ENCODE measurements at places on chromosomes 6 and 20.
A peak's percentile ranks its signal among the peaks of the same experiment; 100 is the strongest.

GRCh38 chr20:9270831-9271230, 201.9 kb downstream of the PLCB4 start:
- DNase-seq = no peak

DNA sequence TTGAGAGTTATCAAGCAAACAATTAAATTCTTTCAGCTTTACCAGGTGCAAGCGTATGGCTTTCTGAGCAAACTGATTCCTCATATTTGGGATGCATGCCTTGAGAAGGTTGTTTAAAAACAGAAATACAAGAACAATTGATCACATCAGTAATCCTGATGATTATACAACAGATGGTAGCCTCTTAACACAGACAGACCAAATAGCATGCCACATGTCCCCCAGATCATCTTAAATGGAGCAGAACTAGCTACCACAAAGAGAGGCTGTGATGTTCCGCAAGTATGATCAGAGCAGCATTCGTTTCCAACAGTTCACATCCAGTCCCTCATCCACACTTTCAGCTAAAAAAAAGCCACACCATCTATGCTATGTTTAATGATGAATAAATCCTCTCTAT, 246.2 kb upstream of the NRSN1 start:
- DNase-seq = no peak

DNA sequence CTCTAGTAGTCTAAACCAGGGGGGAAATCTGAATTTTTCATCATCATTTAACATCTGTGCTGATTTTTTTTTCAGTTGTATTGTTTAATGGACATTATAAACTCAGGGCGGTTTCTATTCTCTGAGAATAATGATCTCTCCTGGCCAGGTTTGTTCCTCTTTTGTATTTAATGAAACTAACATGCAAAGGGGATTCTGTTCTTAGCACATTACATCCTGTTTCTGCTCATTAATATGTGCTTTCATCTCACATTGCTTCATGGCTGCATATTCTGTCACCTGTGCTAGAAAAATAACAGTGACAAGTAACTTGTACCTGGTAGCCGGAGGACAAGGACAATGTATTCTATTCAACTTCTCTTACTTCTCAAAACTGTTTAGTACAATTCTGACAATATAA, 806 bp downstream of the HLA-DOB start:
- DNase-seq = no peak

DNA sequence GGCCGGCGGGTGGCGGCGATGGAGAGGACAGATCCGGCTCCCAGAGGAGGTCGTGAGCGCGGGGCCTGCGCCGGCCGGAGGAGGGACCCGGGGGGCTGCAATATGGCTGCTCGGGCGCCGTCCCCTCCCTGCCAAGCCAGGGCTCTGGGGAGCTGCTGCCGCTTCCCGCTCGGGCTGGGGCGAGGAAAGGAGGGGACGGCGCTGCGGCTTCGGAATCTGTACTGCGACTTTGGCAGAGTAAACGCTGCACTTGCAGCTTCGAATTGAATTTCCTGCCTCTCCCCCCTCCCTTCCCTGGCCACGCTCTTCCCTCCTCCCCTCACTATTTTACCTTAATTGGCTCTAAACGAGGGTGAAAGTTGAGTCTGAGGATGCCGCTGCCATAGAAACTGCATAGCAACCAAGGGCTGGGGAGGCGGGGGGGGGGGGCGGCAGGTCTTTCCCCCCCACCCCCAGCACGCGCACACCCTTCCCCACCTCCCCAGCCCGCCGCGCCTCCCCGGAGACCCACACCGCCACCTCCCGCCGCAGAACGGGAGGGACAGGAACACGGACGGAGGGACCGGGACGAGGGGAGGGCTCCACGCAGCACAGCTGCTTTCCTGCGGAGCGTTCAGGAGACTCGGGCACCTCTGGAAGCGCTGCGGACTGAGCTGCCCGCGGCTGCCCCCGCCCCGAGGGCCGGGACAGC, 93.9 kb downstream of the RNASET2 start:
- no peak for DNase-seq

- DNase-seq = no peak
Measured at GRCh38 chr6:18055714-18056382, 66.6 kb downstream of the NHLRC1 start.

DNA sequence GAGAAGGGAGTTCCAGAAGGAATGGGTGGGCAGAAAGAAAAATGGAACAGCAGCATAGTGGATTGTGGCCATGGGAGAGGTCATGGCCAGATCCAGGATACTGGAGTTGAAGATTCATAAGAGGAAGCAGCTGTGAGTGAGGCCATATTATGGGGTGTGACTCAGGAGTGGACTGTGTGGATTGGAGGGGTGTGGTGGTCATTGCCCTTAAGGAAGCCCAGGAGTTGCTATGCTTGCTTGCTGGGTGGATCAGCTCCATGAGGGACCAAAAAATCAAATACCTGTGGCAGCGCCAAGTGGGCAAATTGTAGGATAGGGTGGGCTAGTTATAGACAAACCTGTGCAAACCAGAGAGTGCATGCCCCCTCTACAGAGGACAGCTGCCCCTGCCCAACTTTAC, 18.3 kb downstream of the LRRC1 start:
- DNase-seq = no peak

- peak; percentile 76 for DNase-seq
Measured at GRCh38 chr6:117200067-117200466, 65.3 kb upstream of the VGLL2 start.

GRCh38 chr6:80446454-80447045, 340.1 kb downstream of the BCKDHB start:
- DNase-seq = no peak

DNA sequence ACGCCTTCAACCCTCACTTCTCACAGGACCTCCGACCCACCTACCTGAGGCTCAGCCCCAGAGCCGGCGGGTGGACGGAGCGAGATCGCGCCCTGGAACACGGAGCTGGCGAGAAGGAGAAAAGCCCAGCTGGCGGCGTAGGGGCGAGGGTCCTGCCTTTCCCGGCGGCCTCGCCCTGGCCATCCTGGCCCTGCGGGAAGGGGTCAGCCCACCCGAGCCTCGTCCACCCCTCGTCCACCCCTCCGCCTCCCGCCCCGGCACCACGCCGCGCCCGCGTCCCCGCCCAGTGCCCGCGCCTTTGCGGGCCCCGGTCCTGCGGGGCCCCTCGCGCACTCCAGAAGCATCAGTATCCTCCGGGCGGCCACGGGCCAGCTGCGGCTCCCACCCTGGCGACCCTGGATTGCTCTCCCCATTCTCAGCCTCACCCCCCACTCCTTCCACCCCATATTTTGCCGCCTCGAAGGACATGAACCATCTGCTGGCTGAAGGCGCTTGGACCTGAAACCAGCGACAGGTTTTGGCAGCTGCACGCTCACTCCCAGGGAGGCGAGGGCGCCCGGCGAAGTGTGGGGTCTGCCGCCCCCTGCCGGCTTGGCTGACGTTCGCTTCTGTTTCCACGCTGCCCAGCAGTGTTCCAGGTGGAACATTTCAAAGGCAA, 65.1 kb downstream of the PLG start:
- DNase-seq = peak; percentile 73

DNA sequence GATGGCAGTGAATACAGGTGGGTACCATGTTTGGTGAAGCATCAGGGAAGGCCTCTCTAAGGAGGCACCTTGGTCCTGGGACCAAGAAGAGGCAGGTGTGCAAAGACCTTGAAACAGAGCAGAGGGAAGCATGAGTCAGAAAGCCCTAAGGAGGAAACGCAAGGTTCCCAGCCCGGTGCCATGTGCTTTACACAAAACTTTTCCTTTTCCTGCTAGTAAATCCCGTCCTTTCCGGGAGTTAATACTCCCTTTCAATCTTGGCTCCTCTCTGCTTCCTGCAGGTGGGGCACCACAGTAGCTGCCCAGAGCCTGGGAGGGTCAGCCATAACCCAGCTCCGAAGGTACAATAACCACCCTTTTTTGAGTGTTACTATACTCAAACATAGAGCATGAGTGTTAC, 19.4 kb upstream of the SLC23A2 start:
- DNase-seq = no peak

DNA sequence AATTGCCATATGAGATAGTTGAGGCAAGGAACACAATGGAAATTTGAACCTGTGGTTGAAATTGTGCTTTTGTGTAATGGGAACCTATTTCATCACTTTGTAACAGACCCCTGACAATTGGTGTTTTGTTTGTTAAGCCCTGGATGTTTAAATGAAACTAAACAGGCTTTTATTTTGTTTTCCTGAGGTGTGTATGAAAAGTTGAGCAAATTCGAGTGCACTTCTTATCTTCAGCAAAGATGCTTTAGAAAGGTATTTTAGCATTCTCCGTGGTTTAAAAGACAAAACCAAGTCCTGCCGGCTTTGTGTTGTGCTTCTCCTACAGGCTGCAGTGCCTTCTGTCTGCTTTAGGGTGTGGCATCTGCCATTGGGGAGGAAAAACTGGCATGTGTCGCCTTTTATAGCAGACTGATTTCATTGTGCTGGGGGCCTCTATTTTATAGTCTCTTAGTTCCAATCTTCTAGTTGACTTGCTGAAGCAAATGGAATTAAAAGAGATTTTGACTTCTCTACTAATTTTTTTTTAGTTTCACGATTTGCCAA, 2.2 kb upstream of the ARID1B start:
- peak; percentile 54 for DNase-seq

DNA sequence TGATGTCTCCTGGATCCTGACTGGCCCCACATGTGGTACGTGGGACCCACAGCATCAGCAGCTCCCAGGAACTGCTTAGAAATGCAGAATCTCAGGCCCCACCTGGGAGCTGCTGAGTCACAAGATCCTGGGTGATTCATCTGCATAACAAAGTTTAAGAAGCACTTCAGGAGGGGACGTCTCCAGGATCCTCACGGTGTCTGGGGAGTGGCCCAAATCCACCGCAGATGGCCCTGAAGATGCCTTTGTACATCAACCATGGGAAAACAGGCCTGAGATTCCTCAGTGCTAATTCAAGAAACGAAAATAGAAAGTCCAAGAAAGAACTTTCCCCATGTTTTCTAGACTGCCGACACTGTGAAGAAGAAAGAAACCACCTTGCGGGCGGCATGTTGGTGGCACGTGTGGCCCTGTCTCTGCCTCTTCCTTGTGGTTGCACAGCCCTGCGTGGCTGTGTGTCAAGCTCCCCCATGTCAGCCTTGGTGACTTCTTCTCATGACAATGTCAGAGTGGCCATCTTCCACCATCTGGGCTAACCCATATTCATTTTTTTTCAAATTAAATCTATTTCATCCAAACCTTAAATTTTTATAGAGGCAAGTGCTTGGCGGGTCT, 26.1 kb downstream of the RRBP1 start:
- no peak for DNase-seq

DNA sequence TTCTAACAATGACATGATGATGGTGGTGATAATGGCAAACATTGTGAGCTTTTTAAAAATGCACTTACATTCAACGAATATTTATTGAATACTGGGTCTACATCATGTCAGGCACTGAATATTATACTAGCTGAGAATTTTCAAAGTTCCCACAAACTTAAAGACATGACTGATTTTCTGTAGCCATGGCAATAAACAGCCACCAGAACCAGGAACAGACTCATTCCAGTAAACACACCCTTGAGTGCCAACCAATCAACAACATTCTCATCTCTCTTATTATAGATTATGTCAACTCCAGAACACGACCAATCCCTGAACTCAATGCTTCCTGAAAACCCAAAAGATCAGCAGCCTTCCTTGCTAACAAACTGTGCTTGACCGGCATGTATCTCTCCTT, 212.4 kb upstream of the RUNX2 start:
- DNase-seq = no peak

- no peak for DNase-seq
Measured at GRCh38 chr6:168908887-168909286, 344.8 kb downstream of the THBS2 start.

- no peak for DNase-seq
Measured at GRCh38 chr6:4208158-4208557, 72.8 kb upstream of the ECI2 start.

GRCh38 chr20:5072756-5073659, 46.8 kb downstream of the PCNA start:
- DNase-seq = peak; percentile 91

- DNase-seq = no peak
Measured at GRCh38 chr20:10954137-10954840, 280.5 kb upstream of the JAG1 start.

GRCh38 chr6:3085074-3085473, 16.8 kb downstream of the RIPK1 start:
- DNase-seq = no peak

- no peak for DNase-seq
Measured at GRCh38 chr6:139028215-139028657, 309 bp upstream of the ABRACL start.

DNA sequence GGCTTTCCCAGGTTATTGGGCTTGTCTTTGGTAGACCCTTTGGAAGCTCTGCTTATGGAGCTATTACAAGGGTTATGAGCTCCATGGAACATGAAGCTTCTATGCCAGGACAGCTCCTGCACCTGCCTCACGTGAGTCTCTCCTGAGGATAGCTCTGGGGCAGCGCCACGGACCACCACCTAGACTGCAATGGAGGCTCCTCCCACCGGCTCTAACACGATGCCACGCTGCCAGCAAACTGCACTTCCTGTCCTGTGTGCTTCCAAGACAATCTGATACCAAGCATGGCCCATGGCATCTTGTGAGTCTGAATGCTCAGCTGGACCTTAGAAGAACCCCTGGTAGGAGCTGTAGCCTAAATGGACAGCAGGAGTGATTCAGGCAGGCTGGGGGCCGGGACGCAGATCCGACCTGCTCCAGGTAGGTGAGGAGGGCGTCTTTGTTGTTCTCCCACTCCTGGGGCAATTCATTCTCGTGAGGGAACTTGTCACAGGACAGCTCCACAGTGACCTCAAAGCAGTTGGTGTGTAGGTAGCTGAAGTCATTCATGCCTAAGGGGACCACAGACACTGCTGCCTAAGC, 5.5 kb downstream of the CPXM1 start:
- no peak for DNase-seq

- no peak for DNase-seq
Measured at GRCh38 chr6:36714511-36714910, 16.9 kb downstream of the RAB44 start.

DNA sequence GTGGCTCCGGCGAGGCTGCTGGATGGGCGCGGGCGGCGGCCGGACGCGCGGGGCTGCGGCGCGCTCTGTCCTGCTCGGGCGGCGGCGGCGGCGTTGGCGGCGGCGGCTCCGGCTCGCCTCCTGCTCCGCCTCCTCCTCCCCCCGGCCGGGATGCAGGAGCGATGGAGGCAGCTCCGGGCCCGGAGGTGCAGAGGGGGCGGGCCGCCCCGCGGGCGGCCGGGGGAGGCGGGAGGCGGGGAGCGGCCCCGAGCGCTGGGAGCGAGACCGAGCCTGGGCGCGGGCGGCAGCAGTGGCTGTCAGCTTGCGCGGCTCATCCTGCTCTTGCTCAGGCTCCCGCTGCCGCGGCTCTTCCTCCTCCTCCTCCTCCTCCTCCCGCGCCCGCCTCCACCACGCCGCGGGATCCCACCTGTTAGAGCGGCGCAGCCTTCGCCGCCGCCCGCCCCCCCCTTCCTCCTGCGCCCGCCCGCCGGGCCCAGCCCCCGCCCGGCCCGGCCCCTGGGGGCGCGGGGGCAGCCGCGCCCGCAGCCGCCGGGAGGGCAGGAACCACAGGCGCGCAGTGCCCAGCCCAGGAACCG, at the start of gene NOL4L:
NOL4L (minus strand) TSS at position 323 of the 575 bp plus-strand sequence. CDS start 443 bp downstream, outside the sequence.
- DNase-seq = no peak

DNA sequence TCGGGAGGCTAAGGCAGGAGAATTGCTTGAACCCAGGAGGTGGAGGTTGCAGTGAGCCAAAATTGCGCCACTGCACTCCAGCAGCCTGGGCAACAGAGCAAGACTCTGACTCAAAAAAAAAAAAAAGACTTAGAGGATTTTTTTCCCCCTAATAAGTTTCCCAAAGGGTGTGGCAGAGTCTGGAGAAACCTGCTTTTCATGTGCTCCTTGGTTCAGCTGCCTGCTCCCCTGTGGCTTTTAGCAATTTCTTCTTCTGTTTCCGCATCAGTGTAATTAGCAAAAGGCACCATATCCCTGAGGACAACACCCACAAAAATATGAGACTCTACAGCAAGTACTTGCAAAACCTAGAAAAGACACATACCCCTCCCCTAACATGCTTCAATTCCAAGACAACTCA, 28.6 kb upstream of the ZNF133 start:
- no peak for DNase-seq

Data from NCI-H446 (cell line).